ENCODE measurements at places on chromosomes 2 and 18.

DNA sequence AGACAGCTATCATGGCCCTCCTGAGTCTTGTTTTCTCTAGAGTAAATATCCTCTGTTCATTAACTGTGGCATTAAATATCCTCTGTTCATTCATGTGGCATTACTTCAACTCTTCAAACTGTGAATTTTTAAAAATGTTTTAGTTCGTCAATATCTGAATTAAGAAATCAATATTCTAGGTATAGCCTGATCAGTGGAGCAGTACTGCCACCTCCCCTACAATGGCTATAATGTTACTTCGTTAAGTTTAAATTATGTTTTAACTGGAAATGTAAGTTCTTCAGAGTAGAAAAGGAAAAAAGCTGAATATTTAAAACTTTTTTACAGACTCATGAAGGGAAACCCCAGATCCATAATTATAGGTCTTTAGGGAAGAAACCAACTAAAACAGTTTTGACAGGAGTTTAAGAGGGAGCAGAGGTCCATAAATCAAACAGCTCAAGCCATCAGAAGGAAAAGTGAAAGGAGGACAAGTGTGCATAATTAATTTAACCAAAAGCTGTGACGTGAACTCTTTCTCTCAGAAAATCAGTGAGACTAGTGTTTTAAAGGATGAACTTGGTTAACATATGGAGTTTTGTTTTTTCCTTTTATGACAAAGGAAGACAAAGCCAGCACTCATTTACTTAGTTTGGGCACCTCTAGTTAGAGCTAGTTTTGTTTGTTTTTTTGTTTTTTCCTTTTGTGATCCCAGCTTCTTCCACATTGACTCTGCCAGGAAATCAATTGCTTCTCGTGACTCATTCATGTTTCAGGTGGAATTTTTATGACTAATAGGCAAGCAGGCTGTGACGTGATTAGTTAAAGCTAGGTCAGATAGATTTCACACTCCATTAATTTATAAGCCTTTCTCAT lies 44.9 kb downstream of the RBBP8 start:
- no peak overlapping the region for H3K27ac ChIP-seq
- no peaks in the 10 kb centered on the region for H3K36me3 ChIP-seq
- H3K4me3 ChIP-seq: no peak overlapping the region
- H3K4me1 ChIP-seq: no peaks in the 10 kb centered on the region
- DNase-seq: no peak

DNA sequence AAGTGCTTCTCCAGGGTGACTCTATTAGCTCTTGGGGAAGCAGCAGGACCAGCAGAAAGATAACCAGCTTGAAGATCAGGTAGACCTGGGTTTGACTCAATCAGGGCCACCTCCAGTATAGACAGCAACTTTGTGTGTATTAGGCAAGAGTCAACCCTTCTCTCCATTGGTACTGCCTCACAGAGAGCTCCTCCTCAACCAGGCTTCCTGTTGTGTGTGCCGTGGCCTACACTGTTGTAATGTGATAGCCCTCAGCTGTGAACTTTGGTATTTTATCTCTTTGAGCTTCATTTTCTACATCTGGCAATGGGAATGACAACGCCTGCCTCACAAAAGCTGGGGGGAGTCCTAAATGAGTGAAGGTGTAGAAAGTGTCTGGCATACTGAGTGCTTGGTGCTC lies 17.0 kb upstream of the MAP3K20 start:
- no peak for DNase-seq
- H3K36me3 ChIP-seq: no peaks in the 10 kb centered on the region
- H3K4me1 ChIP-seq: no peaks in the 10 kb centered on the region
- H3K27ac ChIP-seq: no peak overlapping the region
- H3K4me3 ChIP-seq: no peak overlapping the region

DNA sequence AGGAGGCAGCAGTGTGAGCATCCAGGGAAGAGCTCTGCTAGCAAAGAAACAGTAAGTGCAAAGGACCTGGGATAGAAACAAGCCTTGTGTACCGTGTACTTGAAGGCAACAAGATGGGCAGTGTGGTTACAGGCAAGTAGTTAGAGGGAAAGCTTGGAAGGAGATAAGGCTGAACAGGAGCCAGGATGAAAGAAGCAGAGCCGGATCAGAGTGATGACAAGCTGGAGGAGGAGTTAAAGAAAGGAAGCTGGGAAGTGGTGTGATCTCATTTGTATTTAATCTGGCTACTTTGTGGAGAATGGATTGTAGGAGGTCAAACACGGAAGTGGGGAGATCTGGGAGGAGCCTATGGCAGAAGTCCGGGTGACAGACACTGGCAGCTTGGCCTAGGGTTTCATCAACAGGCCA lies 44.7 kb upstream of the VPS54 start:
- H3K27me3 ChIP-seq: no peaks in the 10 kb centered on the region
- H3K4me1 ChIP-seq: peaks cover 4% of the 10 kb centered on the region
- DNase-seq: peak; percentile 44
- H3K27ac ChIP-seq: peak overlapping the region; percentile 30
- H3K4me3 ChIP-seq: no peak overlapping the region

- H3K36me3 ChIP-seq: peaks cover 9% of the 10 kb centered on the region
- DNase-seq: no peak
- H3K4me1 ChIP-seq: peaks cover 70% of the 10 kb centered on the region
- no peak overlapping the region for H3K4me3 ChIP-seq
These were observed 27.4 kb downstream of the HPCAL1 start for GRCh38 chr2:10329880-10330699.

GRCh38 chr2:172878260-172878659 lies 142.6 kb downstream of the RAPGEF4 start:
- H3K36me3 ChIP-seq: no peaks in the 10 kb centered on the region
- no peaks in the 10 kb centered on the region for H3K27me3 ChIP-seq
- no peak for DNase-seq
- H3K27ac ChIP-seq: no peak overlapping the region
- H3K4me1 ChIP-seq: no peaks in the 10 kb centered on the region
- no peak overlapping the region for H3K4me3 ChIP-seq

- no peak overlapping the region for H3K27ac ChIP-seq
- no peak overlapping the region for H3K4me3 ChIP-seq
- H3K4me1 ChIP-seq: no peaks in the 10 kb centered on the region
- H3K27me3 ChIP-seq: no peaks in the 10 kb centered on the region
These were observed 34.9 kb downstream of the CFAP210 start for GRCh38 chr2:169659320-169659719.

DNA sequence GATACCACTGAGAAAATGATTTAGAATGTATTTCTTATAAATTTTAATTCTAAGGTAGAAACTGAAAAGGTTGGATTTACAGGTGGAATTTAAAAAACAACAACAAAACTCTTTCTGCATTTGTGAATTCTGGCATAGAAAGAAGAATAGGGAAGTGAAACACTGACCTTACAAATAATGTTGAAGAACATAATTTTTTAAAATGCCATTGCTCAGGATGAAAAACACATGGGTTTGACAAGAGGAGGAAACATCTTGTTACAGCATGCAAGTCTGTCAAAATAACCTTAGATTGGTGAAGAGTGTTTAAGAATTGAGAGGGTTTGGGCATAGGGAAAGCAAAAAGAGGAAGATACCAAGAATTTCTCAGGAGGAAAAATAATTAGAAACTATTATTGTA lies 184.3 kb downstream of the UBE2E3 start:
- no peaks in the 10 kb centered on the region for H3K27me3 ChIP-seq
- no peak for DNase-seq
- H3K4me3 ChIP-seq: no peak overlapping the region
- H3K36me3 ChIP-seq: no peaks in the 10 kb centered on the region
- H3K27ac ChIP-seq: no peak overlapping the region

DNA sequence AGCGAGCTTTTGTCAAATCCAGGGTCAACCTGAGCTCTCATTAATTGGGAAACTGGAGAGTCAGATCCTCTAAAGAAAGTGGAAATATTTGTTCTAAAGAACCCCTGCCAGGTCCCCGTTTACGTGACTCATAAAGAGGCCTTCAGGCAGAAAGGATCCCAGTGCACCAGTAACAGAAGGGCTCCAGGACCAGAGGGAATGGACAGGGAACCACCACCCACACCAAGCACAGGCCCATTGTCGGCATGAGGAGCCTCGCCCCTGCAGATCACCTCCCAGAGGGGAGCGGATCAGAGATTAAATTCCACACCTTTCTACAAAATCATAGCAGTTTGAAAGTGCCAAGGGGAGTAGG lies 16.4 kb upstream of the C1QL2 start:
- DNase-seq: no peak
- no peaks in the 10 kb centered on the region for H3K27me3 ChIP-seq
- no peaks in the 10 kb centered on the region for H3K4me1 ChIP-seq
- H3K36me3 ChIP-seq: no peaks in the 10 kb centered on the region

DNA sequence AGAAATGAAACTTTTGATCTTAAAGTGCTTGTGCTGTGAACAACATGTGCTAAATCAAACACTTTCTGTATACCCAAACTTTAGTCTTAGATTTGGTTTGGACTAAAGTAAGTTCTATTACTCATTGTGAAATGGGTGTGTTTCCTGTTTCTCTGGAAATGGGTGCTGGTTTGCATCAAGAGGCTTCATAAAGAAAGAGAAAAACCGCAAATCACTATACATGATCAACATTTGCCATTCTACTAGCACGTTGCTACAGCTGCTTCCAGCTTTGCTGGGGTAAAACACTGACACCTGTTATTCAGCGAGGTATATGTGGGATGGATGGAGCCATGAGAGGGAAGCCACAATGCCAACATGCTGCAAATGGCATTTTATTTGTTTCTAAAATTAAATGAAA lies 547.0 kb upstream of the ACVR2A start:
- no peaks in the 10 kb centered on the region for H3K27me3 ChIP-seq
- no peaks in the 10 kb centered on the region for H3K36me3 ChIP-seq
- H3K4me3 ChIP-seq: no peak overlapping the region
- no peak for DNase-seq

GRCh38 chr2:15238028-15238427 lies 323.1 kb downstream of the NBAS start:
- no peak for DNase-seq
- no peak overlapping the region for H3K27ac ChIP-seq
- no peaks in the 10 kb centered on the region for H3K36me3 ChIP-seq
- H3K4me3 ChIP-seq: no peak overlapping the region
- no peaks in the 10 kb centered on the region for H3K27me3 ChIP-seq
- no peaks in the 10 kb centered on the region for H3K4me1 ChIP-seq

- no peak for DNase-seq
- H3K27me3 ChIP-seq: no peaks in the 10 kb centered on the region
- no peaks in the 10 kb centered on the region for H3K36me3 ChIP-seq
- H3K4me1 ChIP-seq: no peaks in the 10 kb centered on the region
- H3K4me3 ChIP-seq: no peak overlapping the region
These were observed 208.2 kb upstream of the EPHA4 start for GRCh38 chr2:221780281-221780688.

DNA sequence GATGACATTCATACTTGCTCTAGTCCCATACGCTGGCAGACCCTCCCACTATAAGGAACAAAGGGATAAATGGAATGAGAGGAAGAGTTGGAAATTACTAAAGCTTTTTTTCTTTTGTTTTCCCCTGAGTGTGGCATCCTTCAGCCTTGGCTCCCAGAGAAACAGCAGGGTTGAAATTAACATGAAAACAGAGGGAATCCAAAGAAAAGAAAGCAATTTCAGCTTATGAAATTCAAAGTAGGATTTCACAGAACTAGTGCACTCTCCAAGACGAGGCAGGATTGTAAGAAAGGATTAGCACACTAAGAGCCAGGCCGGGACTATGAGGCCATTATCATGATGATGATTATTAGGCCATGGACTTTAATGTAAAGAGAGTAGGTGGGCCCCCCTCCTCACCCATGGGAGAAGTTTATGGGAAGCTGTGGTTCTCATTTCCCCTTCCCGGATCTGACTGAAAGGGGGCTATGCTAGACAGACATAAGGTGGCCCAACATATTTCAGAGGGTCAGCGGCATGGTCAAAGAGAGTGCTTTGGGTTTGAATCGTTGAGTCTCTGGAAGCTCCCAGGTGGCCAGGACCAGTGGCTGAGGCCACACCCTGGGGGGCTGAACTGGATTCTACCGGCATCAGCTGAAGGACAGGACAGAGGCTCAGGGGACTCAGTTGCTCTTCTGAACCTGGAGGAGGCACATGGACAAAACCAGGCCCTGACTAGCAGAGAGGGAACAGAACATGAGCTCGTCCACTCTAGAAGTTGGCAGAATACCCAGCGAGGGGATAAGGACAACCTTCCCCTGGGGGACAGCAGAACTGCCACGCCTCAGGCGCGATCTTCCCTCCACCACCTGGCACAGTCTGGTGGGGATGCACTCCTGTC lies 100.1 kb upstream of the ARL4C start:
- no peaks in the 10 kb centered on the region for H3K27me3 ChIP-seq
- no peak overlapping the region for H3K4me3 ChIP-seq
- H3K36me3 ChIP-seq: no peaks in the 10 kb centered on the region

DNA sequence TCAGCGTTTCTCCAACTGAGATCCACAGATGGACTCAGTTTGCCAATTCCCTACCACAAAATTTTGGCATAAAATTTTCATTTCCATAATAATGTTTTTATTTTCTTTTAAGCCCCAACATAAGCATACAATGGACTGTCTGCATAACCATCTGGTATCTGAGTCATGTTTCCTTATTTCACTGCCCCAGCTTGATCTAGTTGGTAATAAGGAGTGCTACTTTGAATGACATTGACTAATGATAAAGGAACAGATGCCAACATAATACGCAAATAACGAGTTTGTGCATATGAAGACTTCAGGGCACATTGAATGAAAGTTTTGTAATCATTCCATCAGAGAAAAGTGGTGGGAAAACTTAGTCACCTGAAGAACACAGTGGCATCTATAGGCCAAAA lies 8.8 kb upstream of the MBD2 start:
- H3K27me3 ChIP-seq: no peaks in the 10 kb centered on the region
- no peak overlapping the region for H3K4me3 ChIP-seq
- H3K27ac ChIP-seq: no peak overlapping the region
- no peak for DNase-seq

DNA sequence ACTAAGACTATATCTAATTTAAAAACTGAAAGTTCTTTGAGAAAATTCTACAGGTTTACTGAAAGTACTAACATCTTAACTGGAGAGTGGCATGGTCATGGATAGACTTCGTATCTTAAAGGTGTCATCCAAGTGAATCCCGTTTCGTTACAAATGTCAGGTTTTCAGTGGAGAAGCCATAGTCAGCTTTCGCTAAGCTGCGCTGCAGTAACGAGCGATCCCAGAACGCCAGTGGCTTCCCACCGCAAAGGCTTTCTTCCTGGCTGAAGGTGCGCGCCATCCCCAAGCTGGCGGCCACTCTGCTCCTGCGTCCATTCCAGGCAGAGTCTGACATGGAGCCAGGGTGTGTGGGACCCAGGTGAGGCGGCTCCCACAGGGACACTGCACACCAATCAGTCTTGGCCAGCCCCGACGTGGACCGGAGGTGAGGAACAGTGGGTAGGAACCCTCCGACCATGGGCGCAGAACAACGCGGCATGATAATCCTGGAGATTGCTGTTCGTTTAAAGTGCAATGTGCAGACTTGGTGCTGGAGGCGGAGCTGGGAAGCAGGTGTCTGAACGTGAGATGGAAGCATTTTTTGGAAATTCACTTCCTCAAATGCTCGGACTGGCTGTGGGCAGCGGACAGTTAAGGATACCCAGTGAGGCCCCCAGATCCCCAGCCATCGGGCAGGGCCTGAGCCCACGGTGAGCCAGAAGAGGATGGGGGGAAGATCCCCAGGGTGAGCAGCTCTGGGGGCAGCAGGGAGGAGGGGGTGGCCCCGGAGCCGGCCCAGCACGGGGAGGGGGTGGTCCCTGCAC lies 27.8 kb upstream of the KCNG2 start:
- no peak for DNase-seq
- peaks cover 7% of the 10 kb centered on the region for H3K4me1 ChIP-seq
- H3K4me3 ChIP-seq: no peak overlapping the region
- no peak overlapping the region for H3K27ac ChIP-seq
- H3K36me3 ChIP-seq: no peaks in the 10 kb centered on the region
- peaks cover 4% of the 10 kb centered on the region for H3K27me3 ChIP-seq

Measured in spinal cord (tissue), 10 donors.